ENCODE measurements at places on chromosomes 16 and 17. TPM values are rescaled to one million over a fixed set of nuclear protein-coding genes. Genes with fewer than 3 reads are reported as not detected.

The KRT39 gene
- not detected for polyA plus RNA-seq

The NOD2 gene
- polyA plus RNA-seq = not detected

The UBALD2 gene
- 46.5 TPM for polyA plus RNA-seq

The KCNH6 gene
- polyA plus RNA-seq = not detected

The PITPNM3 gene
- 0.32 TPM for polyA plus RNA-seq

The KRTAP17-1 gene
- polyA plus RNA-seq = not detected

Data from K562 (cell line).